ENCODE measurements at places on chromosomes 13 and 19.

DNA sequence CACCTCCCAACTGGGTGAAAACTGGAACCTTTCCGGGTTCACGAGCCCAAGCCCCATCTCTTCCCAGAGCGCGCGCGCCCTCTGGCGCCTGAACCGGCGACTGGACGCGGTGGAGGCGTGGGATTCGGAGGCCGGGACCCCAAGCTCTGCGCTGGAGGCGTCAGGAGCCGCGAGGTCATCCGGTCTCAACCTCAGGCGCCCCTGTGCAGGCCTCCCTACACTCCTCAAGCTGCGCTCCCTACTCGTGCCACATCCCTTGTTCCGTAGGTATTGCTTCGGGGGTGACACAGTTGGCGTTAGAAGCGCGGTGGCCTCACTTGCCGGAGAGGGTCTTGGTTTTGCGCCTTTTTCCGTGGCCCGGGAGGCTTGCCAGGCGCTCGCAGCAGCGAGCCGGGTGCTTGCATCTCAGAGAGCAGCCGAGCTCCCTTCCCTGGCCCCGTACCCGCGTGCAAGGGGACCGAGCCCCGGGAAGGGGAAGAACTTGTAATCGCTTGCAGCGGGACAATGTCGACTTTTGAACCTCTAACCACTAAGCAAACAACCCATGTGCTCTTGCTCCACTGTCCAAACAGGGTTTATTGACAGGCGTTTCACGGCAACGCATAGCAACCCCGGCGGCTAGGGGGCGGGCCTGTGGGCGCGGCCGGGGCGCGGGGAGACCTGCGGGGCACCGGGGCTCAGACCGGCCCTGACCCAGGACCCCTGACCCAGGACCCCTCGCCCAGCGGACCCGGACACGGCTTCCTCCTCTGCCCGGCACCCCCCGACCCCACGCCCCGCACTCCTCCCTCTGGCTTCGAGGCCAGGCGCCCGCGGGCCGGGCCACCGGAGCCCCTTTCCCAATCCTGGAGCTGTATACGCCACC, 8.5 kb downstream of the CDX2 start:
- no peak for DNase-seq

GRCh38 chr19:4754248-4754647, 30.6 kb upstream of the DPP9 start:
- DNase-seq, result no peak

- no peak for DNase-seq
These were observed 242.4 kb downstream of the RGCC start for GRCh38 chr13:41699759-41700158.

GRCh38 chr13:21458451-21458812, 671 bp downstream of the ZDHHC20 start:
- DNase-seq, result peak; percentile 14

- DNase-seq, result peak; percentile 21
These were observed 394.3 kb downstream of the FOXO1 start for GRCh38 chr13:40271931-40272775.

GRCh38 chr13:48682436-48682835, 28.7 kb downstream of the CYSLTR2 start:
- DNase-seq, result no peak

GRCh38 chr19:46984077-46985010, 35.3 kb upstream of the NPAS1 start:
- DNase-seq, result no peak
